Body of pancreas (tissue), 4 donors: ENCODE measurements at places on chromosomes 6 and 20. TPM values are rescaled to one million over a fixed set of nuclear protein-coding genes. Genes with fewer than 3 reads are reported as not detected.

GRCh38 chr6:4910037-4910760 is 93.6 kb downstream of the RPP40 start:
- no peak overlapping the region for H3K4me3 ChIP-seq
- H3K27me3 ChIP-seq: no peaks in the 10 kb centered on the region
- H3K27ac ChIP-seq: no peak overlapping the region
- DNase-seq: no peak
- no peaks in the 10 kb centered on the region for H3K36me3 ChIP-seq

DNA sequence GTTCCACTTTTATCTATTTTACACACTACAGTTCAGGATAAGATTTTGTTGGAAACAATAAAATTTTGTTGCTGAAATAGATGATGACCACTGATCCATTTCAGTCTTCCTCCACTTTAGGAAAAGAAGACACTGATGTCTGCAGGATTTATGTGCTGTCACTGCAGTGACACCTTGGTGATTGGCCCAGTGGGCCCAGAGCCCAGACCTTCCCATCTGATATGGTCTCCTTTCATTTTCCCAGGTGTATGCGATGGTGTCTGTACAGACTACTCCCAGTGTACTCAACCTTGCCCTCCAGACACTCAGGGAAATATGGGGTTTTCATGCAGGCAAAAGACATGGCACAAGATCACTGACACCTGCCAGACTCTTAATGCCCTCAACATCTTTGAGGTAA is 19.6 kb upstream of the ADGRF4 start:
- no peaks in the 10 kb centered on the region for H3K36me3 ChIP-seq
- H3K4me3 ChIP-seq: no peak overlapping the region
- no peak overlapping the region for H3K27ac ChIP-seq
- H3K4me1 ChIP-seq: no peaks in the 10 kb centered on the region
- no peaks in the 10 kb centered on the region for H3K27me3 ChIP-seq

DNA sequence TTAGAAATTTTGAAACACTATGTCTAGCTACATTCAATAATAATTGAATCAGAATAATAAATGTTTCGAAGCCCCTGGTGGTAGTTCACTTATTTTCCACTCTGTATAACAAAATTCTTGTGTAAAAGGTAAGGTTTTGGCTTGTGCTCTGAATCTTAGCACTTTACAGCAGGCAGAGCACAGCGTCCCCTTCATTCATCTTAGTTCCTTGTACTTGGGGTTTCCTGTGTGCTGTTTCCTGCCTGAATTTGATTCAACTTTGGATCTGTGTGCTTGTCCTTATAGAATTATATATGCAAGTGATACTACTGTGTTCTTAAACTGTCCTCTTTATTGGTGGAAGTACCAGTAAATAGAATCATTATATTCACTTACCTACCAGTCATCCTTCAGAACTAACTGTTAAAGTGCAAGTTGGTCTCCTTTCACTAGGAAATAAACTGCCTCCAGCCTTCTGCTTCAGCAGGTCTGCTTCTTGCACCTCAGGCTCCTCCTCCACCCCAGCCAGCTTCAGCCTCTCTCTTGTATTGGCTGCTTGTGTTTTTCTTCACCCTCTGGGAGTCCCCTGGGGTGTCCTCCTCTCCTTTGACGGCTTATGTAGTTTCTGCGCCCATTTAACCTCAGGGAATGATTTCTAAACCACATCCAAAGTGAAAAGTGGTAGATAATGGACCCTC is 28.8 kb upstream of the TULP4 start:
- H3K4me1 ChIP-seq: no peaks in the 10 kb centered on the region
- H3K27me3 ChIP-seq: no peaks in the 10 kb centered on the region
- DNase-seq: no peak
- H3K4me3 ChIP-seq: no peak overlapping the region

- no peak for DNase-seq
- no peaks in the 10 kb centered on the region for H3K27me3 ChIP-seq
- no peaks in the 10 kb centered on the region for H3K4me1 ChIP-seq
- no peak overlapping the region for H3K4me3 ChIP-seq
- H3K27ac ChIP-seq: no peak overlapping the region
Observed at GRCh38 chr20:3914446-3914845, 25.3 kb downstream of the PANK2 start.

GRCh38 chr6:34508425-34508824 is 42.5 kb downstream of the PACSIN1 start:
- no peak for DNase-seq
- no peaks in the 10 kb centered on the region for H3K4me1 ChIP-seq
- H3K27me3 ChIP-seq: no peaks in the 10 kb centered on the region
- H3K4me3 ChIP-seq: no peak overlapping the region
- no peak overlapping the region for H3K27ac ChIP-seq
- no peaks in the 10 kb centered on the region for H3K36me3 ChIP-seq

GPR6 gene
- total RNA-seq: not detected

DNA sequence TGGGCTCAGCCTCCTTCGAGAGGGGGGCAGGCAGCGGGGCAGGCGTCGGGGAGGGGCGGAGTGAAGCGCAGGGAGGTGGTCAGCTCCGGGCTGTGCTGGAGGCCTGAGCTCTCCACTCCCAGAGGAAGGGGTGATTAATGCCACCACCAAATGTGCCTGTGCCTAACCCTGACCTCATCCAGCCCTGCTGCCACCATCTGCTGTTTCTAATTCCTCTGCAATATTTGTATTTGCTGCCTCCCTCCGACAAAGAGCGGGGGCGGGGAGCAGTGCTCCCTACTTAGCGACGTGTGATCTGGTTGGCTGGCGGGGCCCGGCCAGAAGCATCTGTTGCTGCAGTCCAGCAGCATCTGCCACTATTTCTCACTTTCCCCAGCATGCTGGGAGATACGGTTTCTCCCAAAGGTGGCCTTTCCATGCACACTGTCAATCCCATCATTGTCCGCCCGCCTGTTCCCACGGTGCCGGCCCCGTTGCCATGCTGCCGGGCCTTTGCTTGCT is 47.0 kb downstream of the DLL1 start:
- DNase-seq: peak; percentile 48
- H3K4me3 ChIP-seq: no peak overlapping the region
- no peaks in the 10 kb centered on the region for H3K27me3 ChIP-seq
- H3K36me3 ChIP-seq: no peaks in the 10 kb centered on the region
- H3K27ac ChIP-seq: no peak overlapping the region
- H3K4me1 ChIP-seq: peaks cover 27% of the 10 kb centered on the region

PDYN gene
- not detected for total RNA-seq

DNA sequence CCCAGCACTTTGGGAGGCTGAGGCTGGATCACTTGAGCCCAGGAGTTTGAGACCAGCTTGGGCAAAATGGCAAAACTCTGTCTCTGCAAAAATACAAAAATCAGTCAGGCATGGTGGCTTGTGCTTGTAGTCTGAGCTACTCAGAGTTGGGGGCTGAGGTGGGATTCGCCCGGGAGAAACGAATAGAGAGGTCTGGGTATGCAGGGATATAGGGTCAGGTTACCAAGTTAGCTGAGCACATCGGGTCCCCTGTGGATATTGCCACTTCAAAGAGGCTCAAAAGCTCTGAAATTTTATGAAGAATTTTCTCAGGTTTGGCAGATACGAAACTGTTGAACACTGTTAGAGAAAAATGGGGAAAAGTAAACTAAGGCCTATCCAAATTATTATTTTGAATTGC is 120.9 kb upstream of the SGK1 start:
- H3K27me3 ChIP-seq: no peaks in the 10 kb centered on the region
- no peak overlapping the region for H3K4me3 ChIP-seq
- no peaks in the 10 kb centered on the region for H3K4me1 ChIP-seq
- no peak for DNase-seq
- H3K36me3 ChIP-seq: no peaks in the 10 kb centered on the region
- no peak overlapping the region for H3K27ac ChIP-seq

EPB41L1 gene
- total RNA-seq: 22.8 TPM

DNA sequence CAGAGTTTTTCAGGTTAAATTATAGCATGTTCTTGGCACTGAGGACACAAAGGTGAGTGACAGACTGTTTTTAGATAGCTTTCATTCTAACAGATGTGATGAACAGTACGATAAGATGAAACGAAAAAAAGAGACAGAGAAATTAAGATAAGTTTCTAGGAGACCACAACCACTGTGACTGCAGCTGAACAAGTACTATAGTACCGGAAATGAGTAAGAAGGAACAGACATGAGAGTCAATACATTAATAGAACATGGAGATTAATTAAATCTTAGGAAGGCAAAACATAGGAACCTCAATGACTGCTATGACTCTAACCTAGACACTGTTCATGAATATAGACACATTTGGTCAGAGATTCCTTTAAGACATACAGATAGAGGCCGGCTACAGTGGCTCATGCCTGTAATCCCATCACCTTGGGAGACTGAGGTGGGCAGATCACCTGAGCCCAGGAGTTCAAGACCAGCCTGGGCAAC is 40.2 kb downstream of the HBS1L start:
- no peak overlapping the region for H3K27ac ChIP-seq
- no peak overlapping the region for H3K4me3 ChIP-seq
- no peak for DNase-seq
- H3K36me3 ChIP-seq: no peaks in the 10 kb centered on the region
- H3K27me3 ChIP-seq: no peaks in the 10 kb centered on the region

GRCh38 chr6:148611213-148611612 is 135.6 kb upstream of the UST start:
- no peaks in the 10 kb centered on the region for H3K27me3 ChIP-seq
- DNase-seq: peak; percentile 42
- no peaks in the 10 kb centered on the region for H3K4me1 ChIP-seq
- H3K27ac ChIP-seq: no peak overlapping the region
- no peak overlapping the region for H3K4me3 ChIP-seq
- H3K36me3 ChIP-seq: no peaks in the 10 kb centered on the region

GRCh38 chr6:101956961-101957360 is 563.5 kb downstream of the GRIK2 start:
- no peak overlapping the region for H3K27ac ChIP-seq
- DNase-seq: no peak
- no peaks in the 10 kb centered on the region for H3K27me3 ChIP-seq

PARD6B gene
- total RNA-seq: 8.6 TPM

- no peak overlapping the region for H3K27ac ChIP-seq
- DNase-seq: no peak
- no peaks in the 10 kb centered on the region for H3K36me3 ChIP-seq
- H3K4me1 ChIP-seq: peaks cover 70% of the 10 kb centered on the region
Observed at GRCh38 chr20:33999025-33999649, 5.4 kb downstream of the RALY start.

- DNase-seq: no peak
- no peak overlapping the region for H3K27ac ChIP-seq
- no peaks in the 10 kb centered on the region for H3K36me3 ChIP-seq
- H3K4me3 ChIP-seq: no peak overlapping the region
Observed at GRCh38 chr6:111294374-111294967, 188.5 kb downstream of the REV3L start.

ADGRF1 gene
- total RNA-seq: not detected

TRAPPC3L gene
- total RNA-seq: not detected

GRCh38 chr6:13318821-13319220 is 9.5 kb downstream of the TBC1D7 start:
- no peaks in the 10 kb centered on the region for H3K27me3 ChIP-seq
- no peaks in the 10 kb centered on the region for H3K4me1 ChIP-seq
- peaks cover 36% of the 10 kb centered on the region for H3K36me3 ChIP-seq
- no peak overlapping the region for H3K27ac ChIP-seq

- H3K4me1 ChIP-seq: peaks cover 18% of the 10 kb centered on the region
- no peak overlapping the region for H3K4me3 ChIP-seq
- no peak overlapping the region for H3K27ac ChIP-seq
- peak; percentile 25 for DNase-seq
- H3K36me3 ChIP-seq: no peaks in the 10 kb centered on the region
- H3K27me3 ChIP-seq: no peaks in the 10 kb centered on the region
Observed at GRCh38 chr20:43955062-43955749, 40.6 kb downstream of the TOX2 start.

DNA sequence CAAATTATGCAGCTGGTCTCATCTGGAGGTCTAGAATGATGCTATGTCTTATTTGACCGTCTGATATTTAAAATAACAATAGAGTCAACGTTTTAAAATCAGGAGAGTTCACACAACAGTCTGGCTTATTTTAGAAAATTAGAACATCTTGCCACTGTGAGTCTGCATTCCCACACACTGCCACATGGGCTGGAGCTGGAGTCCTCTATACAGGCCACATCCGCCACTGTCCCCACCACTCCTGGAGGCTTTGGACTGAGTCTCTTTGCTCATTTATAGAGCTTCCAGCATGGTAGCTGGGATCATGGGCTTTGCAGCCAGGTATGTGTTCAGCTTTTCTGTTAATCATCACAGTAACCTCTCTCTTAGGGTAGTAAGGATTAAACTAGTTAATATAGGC is 68.8 kb upstream of the ZNFX1 start:
- no peak for DNase-seq
- H3K4me1 ChIP-seq: peaks cover 8% of the 10 kb centered on the region
- H3K27ac ChIP-seq: no peak overlapping the region
- H3K4me3 ChIP-seq: no peak overlapping the region
- no peaks in the 10 kb centered on the region for H3K36me3 ChIP-seq

SERINC3 gene
- 28.3 TPM for total RNA-seq

BMP5 gene
- total RNA-seq: 0.99 TPM

TRIM10 gene
- total RNA-seq: not detected

DNA sequence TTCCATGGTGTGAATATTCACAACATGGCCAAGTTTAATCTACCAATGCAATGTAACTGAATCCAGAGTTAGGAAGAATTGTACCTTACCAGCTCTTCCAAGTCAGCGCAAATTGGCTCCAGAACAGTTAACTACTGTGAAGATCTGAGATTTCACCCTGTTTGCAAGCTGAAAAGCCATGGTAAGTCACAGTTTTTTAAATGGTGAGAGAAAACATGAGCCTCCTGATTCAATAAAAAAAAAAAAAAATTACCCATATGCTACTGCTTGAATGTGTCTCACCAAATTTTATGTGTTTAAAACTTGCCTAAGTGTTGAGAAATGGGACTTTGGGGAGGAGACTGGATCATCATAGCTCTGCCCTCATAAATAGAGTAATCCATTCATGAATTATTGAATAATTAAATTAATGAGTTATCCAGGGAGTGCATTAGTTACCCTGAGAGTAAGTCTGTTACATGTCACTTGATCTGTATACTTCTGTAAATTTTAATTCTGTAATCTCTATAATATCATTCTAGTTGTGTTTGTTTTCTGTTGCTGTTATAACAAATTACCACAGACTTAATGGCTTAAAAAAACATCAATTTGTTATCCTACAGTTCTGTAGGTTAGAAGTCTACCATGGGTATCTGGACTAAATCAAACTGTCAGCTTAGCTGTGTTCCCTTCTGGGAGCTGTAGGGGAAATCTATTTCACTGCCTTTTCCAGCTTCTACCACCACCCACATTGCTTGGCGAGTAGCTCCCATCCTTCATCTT is 1355.9 kb downstream of the GRIK2 start:
- H3K27me3 ChIP-seq: no peaks in the 10 kb centered on the region
- H3K4me1 ChIP-seq: no peaks in the 10 kb centered on the region
- no peak for DNase-seq
